Left cardiac atrium (tissue), 4 donors: ENCODE measurements at places on chromosomes 1 and 21. TPM values are rescaled to one million over a fixed set of nuclear protein-coding genes. Genes with fewer than 3 reads are reported as not detected.

The SPATA6 gene
- 15.2 TPM for total RNA-seq

The CHRNB2 gene
- not detected for total RNA-seq

GRCh38 chr1:153122831-153123421 lies 9.6 kb upstream of the SPRR2F start:
- no peak for DNase-seq

- no peak for DNase-seq
These were observed 5.3 kb downstream of the DMBX1 start for GRCh38 chr1:46494910-46495309.

DNA sequence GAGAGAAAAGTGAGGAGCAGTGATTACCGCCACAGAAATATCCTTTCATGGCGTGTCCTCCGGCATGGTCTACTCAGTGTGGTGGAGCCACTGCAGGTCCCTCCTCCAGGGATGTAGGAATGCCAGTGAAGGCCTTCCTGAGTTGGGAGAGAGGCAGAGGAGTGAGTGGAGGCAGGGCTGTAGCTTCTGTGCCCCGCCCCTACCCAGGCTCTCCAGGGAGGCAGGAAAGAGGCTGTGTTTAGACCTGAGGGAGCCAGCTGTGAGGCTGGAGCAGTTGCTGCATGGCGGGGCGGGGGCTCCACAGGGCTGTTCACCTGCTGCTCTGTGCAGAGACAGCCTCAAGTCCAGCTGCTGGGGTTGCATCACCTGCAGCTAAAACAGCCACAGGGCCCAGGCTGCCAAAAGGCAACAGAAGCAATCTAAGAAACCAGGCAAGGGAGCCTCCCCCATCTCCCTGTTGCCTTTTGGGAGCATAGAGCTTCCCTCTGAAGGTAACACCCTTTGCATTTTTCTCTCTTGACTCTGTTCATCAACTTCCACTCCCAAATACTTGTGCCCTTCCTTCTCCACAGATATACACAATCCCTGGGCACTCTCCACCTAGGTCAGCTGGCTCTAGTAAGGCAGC lies 801 bp upstream of the ANXA9 start:
- DNase-seq, result peak; percentile 29

- no peak for DNase-seq
These were observed 3.9 kb downstream of the ARHGEF2 start for GRCh38 chr1:155974208-155975115.
